ENCODE measurements at places on chromosomes 2 and 18.

- no peak for DNase-seq
Observed at GRCh38 chr2:163641986-163642385, 93.8 kb downstream of the FIGN start.

DNA sequence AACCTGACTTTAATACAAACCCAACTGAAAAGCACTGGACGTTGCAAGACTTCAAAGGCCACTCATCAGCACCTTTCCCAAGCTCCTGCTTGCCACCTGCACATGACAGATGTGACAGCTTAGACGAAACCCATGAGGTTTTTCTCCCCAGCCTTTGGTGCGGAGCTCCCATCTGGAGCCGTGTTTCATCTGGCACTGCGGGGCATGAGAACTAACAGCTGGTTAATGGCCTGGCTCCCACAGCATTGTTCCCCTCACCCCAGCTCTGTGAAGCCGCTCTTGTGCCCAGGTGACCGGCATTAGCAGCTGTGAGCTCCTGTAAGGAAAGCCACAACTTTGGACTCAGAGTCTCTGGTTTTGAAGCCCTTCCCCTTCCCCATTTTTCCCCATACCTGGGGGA lies 50.9 kb downstream of the GALR1 start:
- DNase-seq: no peak

DNA sequence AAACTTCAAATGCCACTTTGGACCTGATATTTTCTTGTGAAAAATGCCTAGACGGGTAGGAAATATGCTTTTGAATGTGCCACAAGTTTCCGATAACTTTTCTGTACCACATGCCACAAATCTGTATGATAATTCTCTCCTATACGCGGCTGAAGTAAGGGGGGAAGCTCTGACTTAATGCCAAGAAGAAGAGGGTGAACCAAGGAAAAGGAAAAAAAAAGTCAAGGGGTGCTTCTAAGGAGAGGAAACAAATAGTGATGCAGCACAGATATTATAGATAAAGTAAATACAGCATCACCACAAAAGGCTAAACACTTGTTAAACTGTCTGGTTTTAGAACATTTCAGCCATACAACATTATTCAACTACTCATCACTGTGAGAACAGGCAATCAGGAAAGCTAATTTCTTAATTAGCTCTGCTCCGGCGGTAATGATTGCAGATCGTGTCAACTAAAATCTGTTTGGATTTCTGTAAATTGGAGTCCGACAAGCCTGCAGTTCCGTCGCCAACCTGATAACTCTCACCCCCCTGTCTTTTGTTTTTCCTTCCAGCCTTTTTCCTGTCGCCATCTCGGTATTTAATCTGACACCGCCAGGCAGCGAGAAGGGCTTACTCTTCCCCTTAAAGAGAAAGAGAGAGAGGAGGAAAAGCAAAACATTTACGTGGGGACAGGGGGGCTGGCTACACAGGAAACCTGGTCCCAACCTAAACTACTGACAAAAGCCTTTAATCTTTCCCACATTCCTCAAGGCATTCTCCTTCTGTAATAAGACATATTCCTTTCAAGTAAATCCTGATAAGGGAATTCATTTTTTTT lies 67.5 kb downstream of the ZEB2 start:
- no peak for DNase-seq

- no peak for DNase-seq
Observed at GRCh38 chr2:223811757-223812156, 25.6 kb downstream of the AP1S3 start.

- no peak for DNase-seq
Observed at GRCh38 chr2:111095434-111095833, 25.3 kb upstream of the BCL2L11 start.

DNA sequence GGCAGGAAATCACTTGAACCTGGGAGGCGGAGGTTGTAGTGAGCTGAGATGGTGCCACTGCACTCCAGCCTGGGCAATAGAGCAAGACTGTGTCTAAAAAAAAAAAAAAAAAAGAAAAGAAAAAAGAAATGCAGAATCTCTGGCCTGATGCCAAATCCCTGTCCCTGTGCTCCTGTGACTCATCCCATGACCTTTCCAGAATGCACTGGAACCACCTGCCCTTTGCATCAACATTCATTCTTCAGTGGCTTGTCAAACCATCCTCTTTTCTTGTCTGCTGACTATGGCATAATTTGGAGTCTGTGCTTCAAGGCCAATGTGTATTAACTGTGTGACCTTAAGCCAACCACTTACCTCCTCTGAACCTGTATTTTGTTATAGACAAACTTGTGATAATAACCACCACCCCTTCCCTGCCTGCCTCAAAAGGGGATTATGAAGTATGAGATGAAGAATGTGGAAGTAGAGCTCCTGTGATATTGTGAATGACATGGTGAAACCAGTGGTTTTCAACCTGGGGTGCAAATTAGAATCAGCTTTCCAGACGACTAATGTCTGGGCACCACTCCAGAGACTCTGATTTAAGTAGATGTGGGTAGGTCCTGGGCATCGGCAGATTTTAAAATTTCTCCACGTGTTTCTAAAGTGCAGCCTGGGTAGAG lies 189.3 kb downstream of the CLIP4 start:
- no peak for DNase-seq

Measured in stimulated activated CD8-positive, alpha-beta memory T cell treated with anti-CD3 and anti-CD28 coated beads, Interleukin-4, amount 100 ng/mL, for 1 hour (primary cell).